Activated B cell treated with CpG ODN at 0.5 μM for 24 hours (primary cell): ENCODE measurements at places on chromosomes 7 and 10. TPM values are rescaled to one million over a fixed set of nuclear protein-coding genes. Genes with fewer than 3 reads are reported as not detected.

DNA sequence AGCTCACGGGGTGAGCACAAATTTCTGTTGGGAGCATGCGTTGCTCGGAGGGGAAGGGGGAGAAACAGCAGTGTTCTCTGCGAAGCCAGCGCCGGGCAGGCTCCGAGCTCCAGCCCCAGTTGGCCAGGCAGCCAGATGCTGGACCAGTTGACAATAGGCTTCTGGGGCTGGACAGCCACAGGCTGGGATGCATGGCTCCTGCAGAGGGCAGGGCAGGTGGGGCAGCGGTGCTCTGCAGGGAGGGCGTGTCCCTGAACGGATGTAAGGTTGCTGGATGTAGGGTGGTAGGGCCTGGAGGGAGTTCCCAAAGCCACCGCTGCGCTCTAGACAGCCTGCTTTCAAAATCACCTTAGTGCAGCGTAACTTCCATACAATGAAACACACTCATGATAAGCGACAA is 574.9 kb downstream of the GLRX3 start:
- H3K27ac ChIP-seq: no peak overlapping the region
- no peak for DNase-seq
- H3K27me3 ChIP-seq: no peaks in the 10 kb centered on the region
- no peaks in the 10 kb centered on the region for H3K36me3 ChIP-seq
- H3K4me3 ChIP-seq: no peak overlapping the region

DNA sequence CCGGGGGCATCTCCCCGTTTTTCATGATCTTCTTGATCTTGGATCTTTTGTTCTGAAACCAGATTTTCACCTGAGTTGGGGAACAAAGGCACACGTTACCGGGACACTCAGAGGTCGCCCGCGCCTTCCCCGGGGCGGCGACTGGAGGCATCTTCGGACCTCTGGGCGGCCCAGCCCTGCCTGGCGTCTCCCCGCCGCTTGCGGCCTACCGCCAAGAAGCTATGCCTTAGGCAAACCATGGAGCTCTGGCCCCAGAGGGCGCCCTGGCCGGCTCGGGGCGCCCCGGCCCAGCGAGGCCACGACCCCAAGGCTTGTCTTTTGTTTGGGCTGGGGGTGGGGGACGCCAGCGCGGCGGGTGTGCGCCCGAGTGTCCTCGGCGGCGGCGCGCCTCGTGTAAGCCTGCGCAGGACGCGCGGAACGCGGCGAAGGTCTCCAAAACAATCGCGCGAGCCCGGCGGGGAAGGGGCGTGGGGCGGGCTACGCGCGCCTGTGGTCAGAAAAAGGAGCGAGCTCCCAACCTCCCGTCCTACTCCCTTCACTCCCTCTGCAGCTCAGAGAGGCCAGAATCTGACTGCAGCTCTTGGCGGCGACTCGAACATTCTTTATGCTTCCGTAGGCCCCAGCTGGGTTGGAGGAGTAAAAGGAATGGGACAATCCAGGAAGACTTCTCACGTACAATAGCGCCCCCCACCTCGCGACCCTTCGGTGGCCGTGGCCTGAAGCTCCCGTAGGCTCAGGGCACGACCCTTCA is 3.5 kb downstream of the DLX5 start:
- no peaks in the 10 kb centered on the region for H3K36me3 ChIP-seq
- no peak for DNase-seq
- peaks cover 84% of the 10 kb centered on the region for H3K27me3 ChIP-seq
- no peak overlapping the region for H3K4me3 ChIP-seq

GRCh38 chr10:127550861-127551260 is 1.8 kb downstream of the NPS start:
- H3K27me3 ChIP-seq: no peaks in the 10 kb centered on the region
- no peak overlapping the region for H3K27ac ChIP-seq
- no peaks in the 10 kb centered on the region for H3K36me3 ChIP-seq
- no peak overlapping the region for H3K4me3 ChIP-seq

Gene ZNF655
- 98.5 and 116 TPM in 2 replicates for total RNA-seq

Gene OR13A1
- 0.34 and 0.53 TPM in 2 replicates for total RNA-seq

Gene ITIH2
- total RNA-seq: not detected in 2 replicates

Gene PLAU
- total RNA-seq: 0.10 TPM in 1 of 2 replicates, not detected in the other

Gene SPDYE11
- not detected in 2 replicates for total RNA-seq
